A549 treated with ZK216348 at 1 μM for 4 hours (cell line): ENCODE measurements at places on chromosomes 13 and 19. TPM values are rescaled to one million over a fixed set of nuclear protein-coding genes. Genes with fewer than 3 reads are reported as not detected.

ZNF829 gene
- 0.42 to 0.52 TPM (median 0.45 TPM) in 5 replicates for total RNA-seq

GSX1 gene
- not detected in 5 replicates for total RNA-seq

KIR3DL1 gene
- not detected in 5 replicates for total RNA-seq

PTPRS gene
- 15.0 to 34.9 TPM (median 27.3 TPM) in 5 replicates for total RNA-seq
